Effector CD4-positive, alpha-beta T cell (primary cell): ENCODE measurements at places on chromosomes 7 and 10.

DNA sequence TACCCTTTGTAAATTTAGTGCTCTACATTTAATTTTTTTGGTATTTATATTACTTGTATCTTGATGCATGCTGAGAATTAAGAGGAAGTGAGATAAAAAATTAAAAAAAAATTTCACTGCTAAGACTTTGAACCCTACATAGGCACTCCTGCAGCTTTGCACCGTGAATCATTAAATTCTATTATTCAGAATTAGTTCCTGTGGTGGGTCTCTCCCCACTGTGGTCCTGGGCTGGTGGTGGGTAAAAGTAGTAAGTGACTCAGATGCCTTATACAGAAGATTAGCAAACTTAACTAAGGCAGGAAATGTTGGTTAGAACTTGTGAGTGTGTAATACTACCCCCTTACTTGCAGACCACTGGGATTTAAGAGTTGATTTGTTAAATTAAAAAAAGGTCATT, 72.6 kb downstream of the AP3M1 start:
- DNase-seq, result peak; percentile 8

DNA sequence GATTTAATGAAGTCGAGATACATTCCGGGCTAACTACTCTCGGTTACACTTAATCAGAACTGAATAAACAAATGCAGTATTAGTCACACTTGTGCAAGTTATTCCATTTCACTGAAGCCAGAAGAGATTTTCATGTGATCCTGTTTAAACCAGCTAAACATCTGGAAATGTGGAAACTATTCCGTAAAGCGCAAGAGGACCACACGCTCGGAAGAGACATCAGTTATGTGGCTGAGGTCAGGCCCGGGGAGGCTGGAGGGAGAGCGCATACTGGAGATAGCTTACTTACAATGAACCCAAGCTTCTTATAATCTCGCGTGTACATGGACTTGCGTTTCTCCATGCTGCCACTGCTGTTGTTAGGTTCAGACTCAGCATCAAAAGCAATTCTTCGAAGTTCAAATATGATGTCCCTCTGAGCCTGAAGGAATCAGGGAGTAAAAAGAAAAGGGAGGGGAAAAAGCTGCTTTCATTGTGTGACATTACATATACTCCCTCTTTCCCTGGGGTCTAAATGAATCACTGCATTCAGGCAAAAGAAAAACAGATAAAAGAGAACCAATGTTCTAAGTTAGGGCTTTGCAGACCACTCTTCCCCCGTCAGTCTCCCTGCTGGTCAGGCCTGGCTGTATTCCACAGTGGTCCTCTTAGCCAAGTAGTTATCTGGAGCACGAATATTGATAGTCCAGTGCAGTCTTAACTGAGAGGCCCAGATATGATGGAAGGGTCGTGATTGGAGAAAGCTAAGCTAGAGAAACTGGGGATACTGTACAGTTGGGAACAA, 237.4 kb downstream of the ELMO1 start:
- no peak for DNase-seq

- no peak for DNase-seq
Observed at GRCh38 chr7:130274296-130274695, 7.6 kb downstream of the CPA2 start.

DNA sequence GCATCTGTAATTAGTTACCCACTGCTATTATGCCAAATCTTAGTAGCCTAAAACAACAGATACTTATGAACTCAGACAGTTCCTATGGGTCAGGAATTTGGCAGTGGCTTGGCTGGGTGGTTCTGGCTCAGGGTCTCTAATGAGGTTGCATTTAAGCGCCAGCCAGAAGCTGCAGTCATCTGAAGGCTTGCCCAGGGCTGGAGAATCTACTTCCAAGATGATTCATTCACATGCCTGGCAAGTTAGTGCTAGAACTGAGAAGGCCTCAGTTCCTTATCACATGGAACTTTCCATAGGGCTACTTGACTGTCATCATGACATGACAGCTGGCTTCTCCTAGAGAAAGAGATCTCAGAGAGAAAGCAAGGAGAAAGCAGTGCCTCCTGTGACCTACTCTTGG, 121.3 kb downstream of the AVL9 start:
- no peak for DNase-seq

GRCh38 chr10:78559661-78560340, 509.0 kb upstream of the ZMIZ1 start:
- DNase-seq, result no peak

DNA sequence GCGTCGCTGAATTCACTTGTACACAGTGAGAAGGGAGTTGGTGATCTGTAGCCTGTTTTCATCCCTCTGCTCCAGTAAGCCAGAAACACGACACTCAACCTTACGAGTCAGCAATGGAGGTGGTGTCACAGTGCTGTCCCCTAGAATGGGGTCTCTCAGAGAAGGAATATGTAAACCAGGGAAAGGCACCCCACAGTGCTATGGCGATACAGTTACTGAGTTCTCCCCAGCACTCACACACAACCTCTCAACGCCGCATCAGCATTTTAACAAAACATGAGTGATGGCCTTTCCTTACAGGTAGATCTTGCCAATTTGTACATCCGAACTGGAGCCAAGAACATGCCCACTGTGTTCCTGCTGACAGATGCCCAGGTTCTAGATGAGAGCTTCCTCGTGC, 196.3 kb downstream of the CDCA7L start:
- no peak for DNase-seq

- no peak for DNase-seq
Observed at GRCh38 chr10:26372513-26373354, 65.4 kb upstream of the APBB1IP start.

DNA sequence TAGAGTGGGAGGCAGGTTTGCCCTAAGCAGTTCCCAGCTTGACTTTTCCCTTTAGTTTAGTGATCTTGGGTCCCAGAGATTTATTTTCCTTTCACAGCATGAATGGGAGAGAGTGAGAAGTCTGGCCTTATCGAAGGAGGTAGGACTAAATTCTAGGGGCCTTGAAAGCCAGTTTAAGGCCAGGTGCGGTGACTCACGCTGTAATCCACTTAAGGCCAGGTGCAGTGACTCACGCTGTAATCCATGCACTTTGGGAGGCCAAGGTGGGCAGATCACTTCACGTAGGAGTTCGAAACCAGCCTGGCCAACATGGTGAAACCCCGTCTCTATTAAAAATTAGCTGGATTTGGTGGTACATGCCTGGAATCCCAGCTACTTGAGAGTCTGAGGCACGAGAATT, 392.2 kb downstream of the ACTR3B start:
- no peak for DNase-seq

DNA sequence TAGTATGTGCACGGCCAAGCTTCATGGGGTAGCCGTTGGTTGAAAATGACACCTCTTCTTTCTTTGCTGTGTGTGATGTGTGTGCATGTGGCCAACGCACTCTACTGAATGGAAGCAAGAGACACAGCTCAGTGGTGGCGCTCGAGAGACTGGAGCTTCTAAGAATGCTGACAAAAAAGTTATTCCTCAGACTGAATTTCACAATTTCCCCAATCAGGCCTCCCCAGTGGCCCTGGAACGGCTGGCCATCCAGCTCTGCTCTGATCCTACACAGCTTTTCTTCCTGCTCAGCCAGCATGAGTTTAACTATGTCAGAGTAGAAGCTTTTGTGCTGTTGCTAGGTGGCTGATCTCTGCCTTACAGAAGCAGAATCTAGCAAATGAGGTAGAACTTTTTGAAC, 186.7 kb upstream of the PLXDC2 start:
- DNase-seq, result no peak

DNA sequence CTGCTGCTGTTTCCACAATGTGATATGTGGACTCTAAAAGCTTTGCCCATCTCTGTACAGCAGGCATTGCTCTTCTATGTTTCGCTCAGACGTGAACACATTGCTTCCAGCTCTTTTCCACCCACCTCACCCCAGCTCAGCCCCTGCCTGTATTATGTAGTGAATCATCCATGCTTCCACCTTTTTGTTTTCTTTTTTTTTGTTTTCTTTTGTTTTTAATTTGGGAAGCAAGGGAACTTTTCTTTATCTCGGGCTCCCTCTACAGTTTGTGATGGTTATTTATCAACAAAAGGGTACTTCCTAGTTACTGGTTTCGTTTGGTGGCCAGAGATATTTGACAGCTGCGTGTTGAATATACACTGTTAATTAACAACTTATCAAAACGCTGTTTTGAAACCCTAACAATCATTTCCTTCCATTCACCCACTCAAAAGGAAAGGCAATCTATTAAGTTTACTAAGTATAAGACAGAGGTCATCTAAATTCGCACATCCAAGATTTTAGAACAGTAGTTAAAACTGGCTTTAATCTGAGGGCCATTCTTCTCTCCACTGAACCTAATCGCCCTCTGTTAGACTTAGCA, 127.9 kb upstream of the STK17A start:
- DNase-seq, result no peak

- DNase-seq, result no peak
Observed at GRCh38 chr7:33998476-33998875, 93.1 kb downstream of the BMPER start.

GRCh38 chr10:20625868-20626267, 271.2 kb downstream of the NEBL start:
- no peak for DNase-seq

- DNase-seq, result no peak
Observed at GRCh38 chr10:60870803-60871202, 73.2 kb downstream of the RHOBTB1 start.

- DNase-seq, result no peak
Observed at GRCh38 chr7:80648031-80648600, 9.7 kb downstream of the CD36 start.

DNA sequence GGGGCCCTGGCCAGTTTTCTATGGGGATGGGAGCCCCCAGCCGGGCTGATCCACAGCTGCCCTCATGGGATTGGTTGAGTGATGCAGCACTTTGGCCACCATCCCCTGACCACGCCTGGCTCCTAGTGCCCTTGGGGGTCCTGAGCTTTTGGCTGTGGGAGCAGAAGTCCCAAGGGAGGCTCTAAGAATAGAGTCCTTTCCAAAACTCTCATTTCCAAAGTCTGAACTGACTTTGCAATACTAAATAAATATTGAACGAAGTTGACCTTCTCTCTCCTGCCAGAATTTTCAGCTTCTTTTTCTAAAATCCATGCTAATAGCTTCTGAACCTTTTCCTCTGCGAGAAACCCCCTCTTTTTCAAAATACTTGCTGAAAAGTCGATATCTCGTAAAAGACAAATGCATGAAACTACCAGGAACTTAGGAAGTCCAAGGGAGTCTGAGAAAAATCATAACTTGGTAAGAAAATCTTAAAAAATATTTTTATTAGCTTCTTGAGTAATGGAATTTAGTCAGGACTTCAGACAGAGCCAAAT, 62.7 kb upstream of the IGFBP3 start:
- DNase-seq, result no peak

- DNase-seq, result no peak
Observed at GRCh38 chr10:93874309-93875031, 19.3 kb upstream of the SLC35G1 start.

DNA sequence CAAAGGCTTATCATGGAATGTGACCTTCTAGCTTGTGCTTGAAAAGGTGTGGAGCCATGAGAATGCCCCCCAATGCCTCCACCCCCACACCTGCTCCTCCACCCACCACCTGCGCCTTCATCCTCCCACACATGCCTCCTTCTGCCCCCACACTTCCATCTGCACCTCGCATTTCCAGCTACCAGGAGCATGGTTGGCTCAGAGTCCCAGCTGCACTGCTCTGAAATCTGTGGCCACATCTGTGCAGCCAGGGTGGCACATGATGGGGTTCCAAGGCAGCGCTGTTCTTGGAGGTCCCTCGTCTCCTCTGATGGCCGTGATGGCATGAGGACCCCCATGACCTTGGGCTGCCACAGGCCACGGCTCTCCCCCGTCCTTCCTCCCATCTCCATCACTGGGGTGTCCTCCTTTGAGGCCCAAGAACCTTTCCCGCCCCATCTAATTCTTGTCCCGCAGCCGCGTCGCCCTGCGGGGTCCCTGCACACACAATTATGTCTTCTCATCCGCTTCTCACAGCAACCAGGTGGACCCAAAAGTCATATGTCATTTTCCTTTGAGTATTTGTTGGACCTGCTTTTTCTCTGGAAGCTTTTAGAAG, 40.6 kb upstream of the CNPY1 start:
- DNase-seq, result no peak
